Cardiac atrium fibroblast (primary cell): ENCODE measurements at places on chromosomes 4 and X. TPM values are rescaled to one million over a fixed set of nuclear protein-coding genes. Genes with fewer than 3 reads are reported as not detected.

Gene HPGD
- not detected in 2 replicates for total RNA-seq

Gene CENPVL1
- total RNA-seq = not detected in 2 replicates

Gene SRPK3
- 0.72 TPM in 1 of 2 replicates, not detected in the other for total RNA-seq

Gene CXorf49
- total RNA-seq = not detected in 2 replicates

Gene FAM184B
- under 0.01 TPM in 1 of 2 replicates, not detected in the other for total RNA-seq

Gene EGF
- total RNA-seq = not detected in 2 replicates

Gene RRH
- total RNA-seq = not detected in 2 replicates

Gene ASB12
- total RNA-seq = not detected in 2 replicates

Gene PTPN13
- 8.1 and 9.9 TPM in 2 replicates for total RNA-seq

Gene HSFX2
- 0.16 TPM in 1 of 2 replicates, not detected in the other for total RNA-seq

Gene ABHD18
- 3.2 and 4.2 TPM in 2 replicates for total RNA-seq

Gene SPANXA1
- not detected in 2 replicates for total RNA-seq

Gene TMEM187
- 5.2 and 7.8 TPM in 2 replicates for total RNA-seq

Gene BEX5
- total RNA-seq = not detected in 2 replicates

Gene RNF212
- total RNA-seq = 0.81 and 4.2 TPM in 2 replicates
